ENCODE measurements at places on chromosomes 1 and 21.

- DNase-seq, result no peak
These were observed 66.2 kb downstream of the GLIS1 start for GRCh38 chr1:53672785-53673184.

GRCh38 chr1:117607471-117607870 is 1.6 kb downstream of the TENT5C start:
- DNase-seq, result peak; percentile 25

GRCh38 chr1:32094746-32095521 is 12.9 kb upstream of the KPNA6 start:
- no peak for DNase-seq

DNA sequence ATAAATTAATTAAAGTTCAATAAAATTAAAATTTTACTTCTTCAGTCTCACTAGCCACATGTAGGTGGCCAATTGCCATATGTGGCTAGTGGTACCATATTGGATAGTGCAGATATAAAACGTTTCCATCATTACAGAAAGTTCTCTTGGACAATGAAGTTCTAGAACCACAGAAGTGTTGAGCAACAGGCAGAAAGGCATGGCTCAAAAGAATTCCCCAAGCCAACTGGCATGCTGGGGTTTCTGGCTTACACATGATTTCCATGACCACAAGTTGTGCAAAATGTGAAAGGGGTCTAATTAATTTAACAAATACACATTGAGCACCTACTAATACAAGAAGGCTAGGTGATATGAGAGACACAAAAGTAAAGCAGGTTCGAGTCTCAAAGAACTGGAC is 72.2 kb upstream of the CDC42BPA start:
- DNase-seq, result no peak

DNA sequence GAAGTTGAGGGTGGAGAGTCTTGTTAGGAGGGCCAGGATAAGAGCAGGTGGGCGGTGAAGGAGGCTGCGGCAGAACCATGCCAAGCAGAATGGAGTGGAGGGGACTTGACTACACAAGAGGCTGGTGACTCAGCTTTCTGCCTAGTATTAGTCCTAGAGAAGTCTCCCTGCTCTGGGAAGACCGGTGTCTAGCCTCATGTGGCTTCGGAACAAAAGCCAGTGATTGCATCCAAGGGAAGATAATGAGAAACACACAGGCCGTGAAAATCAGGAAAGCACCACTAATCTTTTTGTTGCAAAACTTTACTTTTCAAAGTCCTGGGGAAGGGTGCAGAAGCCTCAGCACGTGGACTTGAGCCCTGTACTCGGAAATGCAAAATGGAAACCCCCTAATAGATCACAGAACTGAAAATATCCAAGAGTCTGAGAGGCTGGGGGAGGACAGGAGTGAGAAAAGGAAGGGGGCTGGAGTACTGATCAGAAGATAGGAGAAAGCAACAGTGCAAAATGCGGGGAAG is 31.4 kb downstream of the DDR2 start:
- DNase-seq, result no peak

- no peak for DNase-seq
These were observed 35.7 kb downstream of the EDN2 start for GRCh38 chr1:41448821-41449220.

- no peak for DNase-seq
These were observed 17.9 kb downstream of the CSTB start for GRCh38 chr21:43758111-43758641.

DNA sequence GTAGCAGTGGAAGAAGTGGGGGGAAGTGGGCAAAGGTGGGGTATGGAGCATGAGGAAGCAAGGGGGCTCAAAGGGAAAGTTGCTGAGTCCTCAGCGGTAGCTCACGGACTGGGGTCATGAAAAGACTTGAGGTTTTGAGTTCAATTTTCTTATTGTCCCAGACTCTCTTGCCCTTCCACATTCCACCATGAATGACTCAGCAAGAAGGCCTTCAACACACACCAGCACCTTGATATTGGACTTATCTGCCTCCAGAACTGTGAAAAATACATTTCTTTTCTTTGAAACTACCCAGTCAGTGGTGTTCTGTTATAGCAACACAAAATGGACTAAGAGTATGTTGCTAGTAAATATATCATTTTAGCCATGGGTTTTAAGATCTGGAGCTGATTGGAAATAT is 17.3 kb upstream of the RHBDL2 start:
- no peak for DNase-seq

DNA sequence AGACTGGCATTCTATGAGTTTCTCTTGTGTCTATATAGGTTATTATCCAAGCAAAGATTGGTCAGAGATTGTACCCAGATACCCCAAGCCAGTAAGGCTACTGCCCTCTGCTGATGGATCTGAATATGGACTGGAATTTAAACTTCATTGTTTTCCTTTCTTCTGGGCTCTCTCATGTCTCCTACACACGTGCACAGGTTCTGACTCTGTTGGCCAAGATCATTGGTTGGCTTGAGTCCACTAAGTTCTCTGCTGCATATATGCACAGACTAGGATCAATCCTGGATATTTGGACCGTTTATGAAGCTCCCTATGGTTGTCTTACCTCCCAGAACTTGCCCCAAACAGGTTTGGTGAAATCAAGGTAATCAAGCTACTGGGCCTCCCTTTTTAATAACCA is 69.7 kb downstream of the CC2D1B start:
- no peak for DNase-seq

- no peak for DNase-seq
These were observed 252.2 kb downstream of the RPS6KC1 start for GRCh38 chr1:213303286-213303685.

DNA sequence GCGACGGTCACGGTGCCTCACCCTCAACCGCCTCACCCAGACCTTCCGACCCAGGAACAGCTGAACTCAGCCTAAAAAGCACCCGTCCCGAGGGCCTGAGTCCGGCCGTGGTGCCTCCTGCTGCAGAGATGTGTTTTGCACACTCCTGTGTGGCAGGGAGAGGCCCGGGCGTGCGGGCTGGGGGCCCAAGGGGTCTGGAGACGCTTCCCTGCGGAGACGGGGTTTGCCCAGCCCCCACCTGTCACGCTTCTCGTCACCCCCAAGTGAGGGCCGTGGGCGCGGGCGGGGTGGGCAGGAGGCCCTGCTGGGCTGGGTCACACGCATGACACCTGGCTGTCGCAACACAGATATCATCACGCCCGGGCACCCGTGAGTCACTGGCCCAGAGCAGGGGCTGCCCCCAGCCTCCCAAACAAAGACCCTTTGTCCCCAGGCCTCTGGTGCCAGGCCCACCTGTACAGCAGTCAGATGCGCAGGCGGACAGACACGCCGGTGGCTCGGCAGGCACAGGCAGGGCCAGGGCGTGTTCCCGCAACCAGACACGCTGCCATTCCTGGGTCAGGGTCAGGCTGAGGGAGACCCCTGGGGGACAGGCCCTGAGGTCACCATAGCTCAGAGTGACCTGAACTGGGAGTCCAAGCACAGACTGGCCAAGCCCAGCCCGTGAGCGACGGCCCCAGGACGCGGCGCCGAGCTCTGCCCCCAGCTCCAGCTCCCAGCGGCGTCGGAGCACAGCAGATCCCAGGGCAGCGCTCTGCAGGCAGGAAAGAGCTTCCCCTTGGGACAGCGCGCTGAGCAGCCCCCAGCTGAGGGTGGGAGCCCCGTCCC is 6.1 kb downstream of the B3GALT6 start:
- DNase-seq, result no peak

DNA sequence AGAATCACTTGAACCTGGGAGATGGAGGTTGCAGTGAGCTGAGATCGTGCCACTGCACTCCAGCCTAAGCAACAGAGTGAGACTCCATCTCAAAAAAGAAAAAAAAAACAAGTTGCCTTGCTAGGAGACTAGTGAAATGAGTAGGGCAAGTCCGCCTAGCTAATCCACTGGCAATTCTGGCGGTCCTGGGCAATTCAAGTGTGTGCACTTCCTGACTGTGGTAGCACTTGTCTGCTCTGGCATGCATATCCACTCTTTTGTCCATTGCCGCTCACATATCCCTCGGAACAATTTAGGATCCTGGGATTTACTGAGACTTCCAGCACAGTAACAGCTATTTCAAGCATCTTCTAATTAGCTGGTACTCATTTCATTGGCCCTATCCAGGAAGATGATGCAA is 426.3 kb upstream of the ADGRL2 start:
- DNase-seq, result no peak

- DNase-seq, result no peak
These were observed 62.3 kb downstream of the OPTC start for GRCh38 chr1:203556047-203556851.

GRCh38 chr1:184326278-184326677 is 60.6 kb upstream of the C1orf21 start:
- DNase-seq, result no peak

- no peak for DNase-seq
These were observed at the start of gene OR10K2 for GRCh38 chr1:158426137-158426536. Gene OR10K2 (minus strand): TSS chr1:158426237. CDS start chr1:158420866, 5,371 bp downstream.

GRCh38 chr1:180921891-180922630 is 9.4 kb downstream of the KIAA1614 start:
- no peak for DNase-seq

DNA sequence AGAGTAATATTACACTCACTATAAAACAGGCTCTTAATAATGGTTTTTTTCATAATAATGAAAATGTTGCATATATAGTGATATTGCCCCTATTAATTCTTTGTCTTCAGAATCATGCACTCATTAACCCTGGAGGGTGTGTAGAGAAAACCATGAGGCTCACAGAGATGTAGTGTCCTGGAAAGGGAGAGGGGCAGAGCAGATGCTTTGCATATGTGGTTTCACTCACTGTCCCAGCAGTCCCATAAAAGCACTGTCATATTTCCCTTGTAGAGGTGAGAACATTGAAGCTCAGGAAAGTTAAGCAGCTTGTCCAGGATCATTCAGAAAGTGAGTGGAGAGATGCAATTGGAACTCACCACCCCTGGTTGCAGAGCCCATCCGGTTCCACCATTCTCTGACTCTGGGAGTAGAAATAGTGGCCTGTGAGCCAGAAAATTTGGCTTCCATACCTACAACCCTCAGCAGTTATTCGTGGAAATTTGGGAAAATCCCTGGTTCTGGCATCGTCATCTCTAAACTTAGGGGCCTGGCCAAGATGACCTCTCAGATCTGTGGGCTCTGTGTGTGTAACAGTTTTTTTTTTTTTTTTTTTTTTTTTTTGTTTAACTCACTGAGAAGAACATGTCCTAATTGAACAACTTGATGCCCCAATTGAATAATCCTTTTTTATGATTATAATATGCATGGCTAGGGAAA is 86.4 kb downstream of the RGL1 start:
- no peak for DNase-seq

DNA sequence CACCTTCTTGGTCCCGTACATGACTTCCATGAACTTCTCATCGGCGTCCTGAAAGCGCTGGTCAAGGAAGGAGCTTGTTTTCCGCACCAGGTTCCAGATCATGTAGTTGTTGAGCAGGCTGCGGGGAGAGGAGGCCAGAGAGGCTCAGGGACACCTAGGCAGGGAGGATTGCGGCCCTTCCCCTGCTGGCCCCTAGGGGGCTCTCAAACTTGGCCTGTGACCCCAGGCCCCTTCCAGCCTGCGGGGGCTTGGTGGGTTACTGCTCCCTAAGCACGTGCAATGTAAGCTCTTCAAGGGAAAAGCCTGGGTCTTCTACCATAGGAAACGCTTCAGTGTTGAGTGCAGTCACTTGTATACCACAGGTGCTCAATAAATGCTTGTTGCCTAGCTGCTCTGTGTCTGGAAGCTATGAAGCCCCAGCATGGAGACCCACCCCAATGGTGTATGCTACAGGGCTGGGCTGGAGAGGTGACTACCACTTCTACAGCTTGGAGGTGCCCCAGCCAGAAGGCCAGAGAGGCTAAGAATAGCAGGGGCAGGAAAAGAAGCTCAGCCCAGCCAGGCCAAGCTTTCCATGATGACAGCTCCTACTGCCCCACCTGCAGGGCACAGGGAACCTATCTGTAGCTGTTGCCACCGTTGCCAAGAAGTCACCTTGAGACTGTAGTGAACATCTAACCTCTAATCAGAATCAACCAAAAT is 45.1 kb downstream of the ECE1 start:
- DNase-seq, result no peak

GRCh38 chr1:87814573-87814972 is 485.9 kb downstream of the LMO4 start:
- no peak for DNase-seq

GRCh38 chr1:87834941-87835340 is 506.3 kb downstream of the LMO4 start:
- no peak for DNase-seq

- no peak for DNase-seq
These were observed 39.9 kb downstream of the KIAA1614 start for GRCh38 chr1:180952657-180953013.

GRCh38 chr1:45658171-45658570 is 28.2 kb downstream of the GPBP1L1 start:
- no peak for DNase-seq

GRCh38 chr1:101008229-101008834 is 17.3 kb downstream of the DPH5 start:
- DNase-seq, result no peak

- no peak for DNase-seq
These were observed 36.1 kb downstream of the EPB41 start for GRCh38 chr1:28950449-28950848.

DNA sequence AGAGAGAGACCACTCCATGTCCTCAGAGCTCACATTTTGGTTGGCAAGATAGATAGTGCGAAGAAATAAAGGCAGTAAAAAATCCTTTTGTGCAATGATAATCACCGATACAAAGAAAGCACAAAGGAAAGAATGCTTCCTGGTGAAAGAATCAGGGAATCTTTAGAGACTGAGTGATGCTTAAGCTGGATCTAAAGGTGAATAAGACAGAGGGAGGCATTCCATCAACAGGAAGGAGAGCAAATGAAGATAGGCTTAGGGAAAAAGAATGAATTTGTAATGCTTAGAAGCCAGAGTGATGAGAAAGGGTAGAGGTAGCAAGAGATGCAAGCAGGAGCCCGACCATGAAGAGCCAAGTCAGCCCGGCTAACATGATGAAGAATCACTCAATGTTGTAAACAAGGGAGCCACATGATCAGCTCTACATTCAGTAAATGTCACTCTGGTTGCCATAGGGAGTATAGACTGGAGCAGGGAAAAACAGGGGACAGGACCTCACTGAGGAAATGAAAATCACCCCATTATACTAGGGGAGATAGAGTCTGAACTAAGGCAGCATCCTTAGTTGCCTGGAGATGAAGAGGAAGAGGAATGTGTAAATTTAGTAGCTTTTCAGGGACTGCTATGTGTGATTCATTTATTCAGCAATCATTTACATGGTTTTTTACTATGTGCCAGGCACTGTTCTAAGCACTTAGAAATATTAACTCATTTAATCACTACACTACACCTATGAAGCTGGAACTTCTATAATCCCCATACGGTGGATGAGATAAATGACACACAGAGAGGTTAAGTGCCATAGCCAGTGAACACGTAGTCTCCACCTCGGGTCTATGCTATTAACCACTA is 402.6 kb upstream of the NFIA start:
- no peak for DNase-seq

- DNase-seq, result no peak
These were observed 75.9 kb upstream of the GREM2 start for GRCh38 chr1:240687820-240688219.

GRCh38 chr1:35886577-35887431 is 3.8 kb downstream of the AGO1 start:
- DNase-seq, result no peak

GRCh38 chr1:37883671-37884070 is 24.3 kb upstream of the MTF1 start:
- DNase-seq, result no peak

- DNase-seq, result no peak
These were observed 2.8 kb upstream of the SEC22B start for GRCh38 chr1:120178799-120179756.
